ENCODE measurements at places on chromosomes 5 and 9. TPM values are rescaled to one million over a fixed set of nuclear protein-coding genes. Genes with fewer than 3 reads are reported as not detected.

GRCh38 chr5:178230879-178231538 is 1.6 kb downstream of the PHYKPL start:
- DNase-seq: no peak

GRCh38 chr5:82151204-82151603 is 127.0 kb downstream of the RPS23 start:
- DNase-seq: no peak

GRCh38 chr9:108756746-108757490 is 98.9 kb downstream of the ACTL7B start:
- no peak for DNase-seq

DNA sequence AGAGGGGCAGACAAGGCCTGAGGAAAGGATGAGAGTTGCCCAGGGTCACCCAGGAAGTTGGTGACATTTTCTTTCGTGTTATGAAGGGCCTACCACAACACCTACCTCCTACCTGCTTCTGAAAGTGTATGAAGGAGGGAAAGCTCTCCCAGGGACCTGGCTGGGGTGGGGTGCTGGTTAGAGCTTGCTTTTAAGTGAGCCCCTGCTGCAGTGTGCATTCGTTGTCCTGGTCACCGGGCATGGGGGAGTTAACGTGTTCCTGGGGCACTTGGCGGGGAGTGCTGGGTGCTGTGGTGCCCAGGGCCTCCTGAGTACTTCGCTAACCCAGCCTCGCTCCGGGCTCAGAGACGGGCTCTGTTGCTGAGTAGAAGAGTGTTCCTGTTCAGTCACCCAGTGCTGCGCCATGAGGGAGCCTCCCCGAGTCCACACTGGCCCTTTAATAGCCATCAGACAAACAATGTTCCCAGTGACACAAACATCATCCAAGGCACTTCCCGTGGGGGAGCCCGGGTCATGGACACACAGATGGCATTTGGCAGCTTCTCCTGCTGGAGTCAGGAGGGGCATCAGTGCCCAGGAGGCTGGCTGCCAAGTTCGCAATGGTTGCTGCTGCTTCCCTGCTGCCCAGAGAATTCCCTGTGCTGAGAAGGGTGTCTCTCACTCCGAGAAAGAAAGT is 85.7 kb downstream of the AMBP start:
- DNase-seq: no peak

- DNase-seq: no peak
Measured at GRCh38 chr9:27400334-27400880, 103.5 kb upstream of the EQTN start.

DNA sequence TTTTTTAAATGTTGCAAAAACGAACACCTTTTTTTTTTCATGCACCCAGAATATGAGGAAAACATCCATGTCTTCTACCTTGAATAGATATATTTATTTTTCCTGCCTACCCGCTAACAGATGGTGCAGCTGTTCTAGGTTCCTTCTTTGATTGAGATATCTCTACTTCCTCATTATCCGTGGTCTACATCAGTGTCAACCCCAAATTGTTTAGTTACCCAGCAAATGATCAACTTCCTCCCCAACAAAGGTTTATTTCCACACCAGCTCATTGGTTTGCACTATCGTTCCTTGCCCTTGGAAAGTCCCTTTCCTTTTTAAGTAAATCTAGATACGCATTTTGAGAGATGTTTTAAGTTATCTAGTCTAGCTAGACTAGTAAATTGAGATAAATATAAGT is 166.4 kb downstream of the PRR16 start:
- no peak for DNase-seq

DNA sequence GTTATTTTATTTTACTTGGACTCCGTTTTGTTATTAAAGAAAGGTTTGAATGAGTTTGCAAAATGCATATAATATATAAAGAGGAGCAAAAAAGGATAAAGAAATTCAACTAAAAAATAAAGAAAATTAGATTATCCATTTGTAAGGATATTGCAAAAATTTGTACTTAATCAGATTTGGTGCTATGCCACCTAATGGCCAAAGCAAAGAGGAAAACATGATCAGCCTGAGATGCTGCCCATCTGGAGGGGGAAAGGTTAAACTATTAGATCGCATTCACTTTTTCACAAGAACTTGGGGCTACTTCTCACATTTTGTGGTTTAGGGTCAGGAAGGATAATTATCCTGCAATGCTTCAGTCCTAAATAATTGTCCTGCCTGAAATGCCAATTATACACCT is 350.6 kb downstream of the MLLT3 start:
- DNase-seq: no peak

DNA sequence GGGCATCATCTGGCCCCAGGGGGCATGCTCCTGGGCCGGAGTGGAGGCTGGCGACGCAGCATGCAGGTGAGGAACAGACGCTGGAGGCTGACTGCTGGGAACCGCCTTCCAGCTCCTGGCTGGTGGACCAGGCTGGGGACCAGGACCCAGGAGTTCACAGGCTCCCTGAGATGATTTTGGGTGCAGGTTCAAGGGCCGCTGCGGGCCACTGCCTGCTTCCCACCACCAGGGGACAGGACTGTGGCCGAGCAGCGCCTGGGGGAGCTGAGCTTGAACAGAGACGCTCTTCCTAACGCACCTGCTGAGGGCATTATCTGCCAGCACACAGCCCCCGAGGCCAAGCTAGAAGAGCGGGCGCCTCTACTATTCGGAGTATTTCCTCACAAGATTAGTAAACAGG is 132.1 kb upstream of the RAPGEF1 start:
- DNase-seq: no peak

DNA sequence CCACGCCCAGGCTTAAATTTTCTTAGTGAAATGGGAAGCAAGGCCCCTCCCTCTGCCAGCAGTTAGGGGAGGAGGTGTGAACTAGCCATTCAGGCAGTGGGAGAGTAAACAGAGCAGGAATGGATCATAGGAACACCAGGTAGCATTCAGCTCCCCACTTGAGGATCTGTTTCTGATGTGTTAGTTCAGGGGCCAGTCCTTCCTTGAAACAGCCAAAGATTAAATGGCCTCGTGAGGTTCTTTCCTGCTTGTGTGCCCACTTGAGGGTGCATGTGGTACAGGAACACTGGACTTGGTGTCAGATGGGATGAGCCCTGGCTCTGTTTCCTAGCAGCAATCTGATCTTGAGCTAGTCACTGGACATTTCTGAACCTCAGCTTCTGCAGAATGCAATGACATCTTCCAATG is 21.2 kb downstream of the FAXDC2 start:
- no peak for DNase-seq

DNA sequence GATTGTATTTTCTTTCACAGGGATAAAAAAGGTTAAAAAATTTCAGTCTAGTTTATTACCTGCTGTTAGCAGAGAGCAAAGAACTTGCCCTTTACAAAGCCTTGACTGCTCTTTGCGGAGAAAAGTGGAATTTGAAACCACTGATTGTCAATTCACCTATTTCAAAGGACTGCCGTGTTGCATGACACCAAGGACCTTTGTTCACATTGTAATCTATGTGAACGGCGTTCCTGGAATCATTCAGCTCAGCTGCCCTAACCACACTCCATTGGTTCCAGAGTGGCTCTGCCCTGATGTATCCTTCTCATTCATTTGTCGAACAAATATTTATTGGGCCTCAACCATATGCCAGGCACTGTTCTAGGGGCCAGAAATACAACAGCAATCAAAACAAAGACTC is 377.5 kb upstream of the RFX3 start:
- DNase-seq: peak; percentile 33

DNA sequence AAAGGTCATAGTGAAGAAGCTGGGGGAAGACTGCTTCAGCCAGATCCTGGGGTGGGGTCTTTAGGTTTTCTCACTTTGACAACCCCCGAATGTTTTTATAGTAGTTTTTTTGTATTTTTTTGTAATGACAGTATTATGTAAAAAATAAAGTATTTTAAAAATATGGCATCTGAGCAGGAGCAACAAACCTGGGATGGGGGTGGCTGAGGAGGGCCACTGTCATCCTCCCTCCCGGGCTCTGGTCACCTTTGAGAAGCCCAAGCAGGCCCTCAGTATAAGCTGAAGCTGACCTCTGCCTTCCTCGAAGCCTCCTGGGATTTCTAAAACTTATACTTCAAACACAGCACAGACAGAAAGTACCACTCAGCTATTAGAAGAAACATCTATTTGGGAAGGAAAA is 8.7 kb downstream of the DNAJB5 start:
- no peak for DNase-seq

GRCh38 chr9:108640230-108640629 is 215.6 kb downstream of the ACTL7B start:
- DNase-seq: no peak

DNA sequence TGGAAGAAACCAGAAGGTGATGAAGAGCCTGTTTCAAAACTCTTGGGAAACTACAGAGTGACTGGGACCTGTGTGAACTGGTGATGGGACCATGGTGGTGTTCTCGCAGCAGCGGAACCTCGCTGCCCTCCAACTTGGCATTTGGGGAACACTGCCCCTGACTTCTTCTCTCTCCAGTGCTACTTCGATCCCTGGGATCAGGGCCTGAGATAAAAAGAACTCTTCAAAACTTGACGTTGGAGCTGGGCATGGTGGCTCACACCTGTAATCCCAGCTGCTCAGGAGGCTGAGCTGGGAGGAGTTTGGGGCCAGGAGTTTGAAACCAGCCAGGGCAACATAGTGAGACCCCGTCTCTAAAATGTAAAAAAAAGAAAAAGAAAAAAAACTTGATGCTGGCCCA is 18.1 kb downstream of the PITX1 start:
- DNase-seq: no peak

DNA sequence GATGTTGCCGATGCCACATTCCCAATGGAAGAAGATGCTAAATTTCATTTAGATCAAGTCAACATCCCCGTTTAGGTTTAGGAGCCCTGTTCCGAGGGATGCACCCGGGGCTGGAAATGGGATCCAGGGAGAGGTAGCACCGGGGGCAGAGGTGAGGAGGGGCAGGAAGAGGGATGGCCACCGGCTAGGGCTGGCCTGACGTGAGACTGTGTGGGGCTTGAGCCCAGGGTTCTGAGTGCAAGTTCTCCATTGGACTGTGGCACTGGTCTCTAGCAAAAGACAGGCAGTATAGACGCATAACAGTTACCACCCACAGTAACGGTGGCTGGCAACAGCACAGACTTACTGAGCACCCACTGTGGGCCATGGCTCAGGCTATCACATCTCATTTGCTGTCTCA is 209.0 kb upstream of the MVB12B start:
- DNase-seq: no peak

- DNase-seq: no peak
Measured at GRCh38 chr9:131565369-131565768, 20.0 kb downstream of the PRRT1B start.

GRCh38 chr9:73680831-73681230 is 529.2 kb downstream of the ANXA1 start:
- DNase-seq: no peak

DNA sequence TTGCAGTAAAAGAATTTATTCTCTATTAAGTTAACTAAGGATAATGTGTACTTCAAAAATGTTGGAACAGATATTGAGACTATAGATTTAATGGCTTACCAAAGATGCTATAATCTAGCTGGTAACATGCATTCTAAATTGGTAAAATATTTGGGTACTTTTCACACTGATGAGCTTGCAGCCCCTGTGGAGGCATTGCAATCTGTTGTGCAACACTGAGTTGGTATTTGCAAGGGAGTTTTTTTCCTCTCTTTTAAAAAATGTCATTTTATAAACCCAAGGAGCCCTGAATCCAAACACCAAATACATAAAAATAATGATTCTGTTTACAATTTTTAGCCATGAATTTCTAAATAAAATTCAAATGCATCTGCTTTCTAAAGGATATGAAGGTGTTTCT is 944.8 kb downstream of the DTWD2 start:
- no peak for DNase-seq

DNA sequence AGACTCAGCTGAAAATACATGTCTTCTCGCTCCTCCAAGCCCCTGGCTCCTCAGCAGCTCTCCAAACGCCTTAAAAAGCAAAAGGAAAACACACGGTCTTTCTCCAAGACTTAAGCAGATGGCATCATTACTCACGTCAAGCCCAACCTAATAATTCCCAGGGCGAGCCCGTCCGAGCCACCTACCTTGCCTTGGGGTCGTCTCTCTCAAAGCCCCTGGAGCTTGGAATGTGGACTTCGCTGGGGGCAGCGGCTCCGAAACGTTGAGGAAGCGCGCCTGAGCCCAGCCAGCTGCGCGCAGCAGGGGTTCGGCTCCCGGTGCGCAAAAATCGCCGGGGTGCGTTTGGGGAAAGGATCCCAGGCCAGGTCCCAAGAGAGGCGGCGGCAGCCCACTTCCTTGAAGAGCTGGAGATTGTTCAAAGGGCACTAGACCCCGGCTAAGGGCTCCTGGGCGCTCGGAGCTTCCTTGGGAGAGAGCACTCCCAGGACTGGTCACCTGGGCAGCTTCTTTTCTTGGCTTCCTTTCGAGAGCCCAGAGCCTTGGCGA is 395 bp downstream of the DRD1 start:
- no peak for DNase-seq

GRCh38 chr5:10522224-10522611 is 41.7 kb upstream of the ANKRD33B start:
- DNase-seq: no peak

DNA sequence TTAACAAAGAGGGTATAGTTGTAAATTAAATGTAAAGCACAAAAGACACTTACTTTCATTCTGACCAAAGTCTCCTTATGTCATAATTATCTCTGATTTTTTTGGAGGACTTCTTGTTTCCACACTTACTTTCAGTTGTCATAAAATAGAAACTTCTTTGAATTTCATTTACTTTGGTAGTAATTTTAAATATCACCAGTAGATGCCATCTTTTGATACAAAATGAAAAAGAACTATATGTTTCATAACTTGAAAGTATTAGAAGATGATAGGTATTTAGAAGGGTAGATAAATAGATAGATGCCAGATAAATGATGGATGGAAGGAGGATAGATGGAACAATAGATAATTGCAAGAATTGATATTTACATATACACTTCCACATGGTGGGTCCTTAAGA is 1865.3 kb upstream of the CDH9 start:
- no peak for DNase-seq

GRCh38 chr9:132020820-132021510 is 58.7 kb downstream of the MED27 start:
- DNase-seq: no peak

- no peak for DNase-seq
Measured at GRCh38 chr5:173823721-173824567, 64.2 kb upstream of the CPEB4 start.

GRCh38 chr9:82981552-82981951 is 81.4 kb downstream of the RASEF start:
- DNase-seq: no peak

Gene ZDHHC21
- total RNA-seq: 3.4 TPM

Gene C9
- 128 TPM for total RNA-seq

Gene JAK2
- 21.5 TPM for total RNA-seq

Gene SPINK6
- total RNA-seq: not detected

Gene SHISAL2B
- total RNA-seq: not detected

Gene MUSK
- total RNA-seq: 0.05 TPM

Gene AMBP
- 3,440 TPM for total RNA-seq

Gene CSF2
- not detected for total RNA-seq

Gene GMCL2
- total RNA-seq: not detected

Gene CRB2
- total RNA-seq: 1.7 TPM

Gene TPRN
- total RNA-seq: 5.4 TPM

Gene CBY3
- not detected for total RNA-seq

Gene CATSPER3
- 0.33 TPM for total RNA-seq

Gene ADGRD2
- not detected for total RNA-seq
